ENCODE measurements at places on chromosomes 6 and 20. TPM values are rescaled to one million over a fixed set of nuclear protein-coding genes. Genes with fewer than 3 reads are reported as not detected.

PDE10A gene
- polyA plus RNA-seq: 52.4 TPM

HLA-DQB2 gene
- not detected for polyA plus RNA-seq

LY6G6F gene
- polyA plus RNA-seq: not detected

CDH4 gene
- polyA plus RNA-seq: 32.0 TPM

Data from neural cell (in vitro differentiated cells).